HCEC 1CT (cell line): ENCODE measurements at places on chromosomes 5 and 9.

GRCh38 chr5:35488791-35489190, 128.9 kb upstream of the SPEF2 start:
- DNase-seq: no peak

DNA sequence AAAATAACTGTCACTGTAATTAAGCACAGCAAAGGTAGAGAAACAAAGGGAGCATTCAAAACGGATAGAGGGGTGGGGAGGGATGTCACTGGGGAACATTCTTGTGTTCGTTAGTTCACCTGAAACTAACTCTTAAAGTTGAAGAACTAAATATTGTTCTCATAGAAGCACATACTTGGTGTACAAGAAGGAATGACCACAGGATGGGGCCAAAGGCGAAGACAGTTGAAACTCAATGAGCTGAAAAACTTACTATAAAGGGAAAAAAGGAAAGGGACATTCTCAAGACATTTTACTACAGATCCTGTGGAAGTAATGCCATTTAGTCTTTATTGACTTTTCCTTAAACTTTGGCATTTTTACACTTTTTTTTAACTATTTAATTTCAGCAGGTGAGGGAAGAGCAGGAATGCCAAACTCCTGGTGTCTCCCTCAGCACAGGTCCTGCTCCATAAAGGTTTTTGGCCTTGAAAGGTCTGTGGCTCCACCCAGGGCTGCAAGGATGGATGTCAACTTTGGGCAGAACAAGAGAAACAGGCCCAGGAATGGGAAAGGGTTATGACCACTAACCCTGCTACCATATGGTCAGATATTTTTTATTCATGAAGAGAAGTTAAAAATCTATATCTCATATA, 197.6 kb upstream of the RASA1 start:
- DNase-seq: peak; percentile 55

GRCh38 chr9:105979290-105979689, 284.9 kb downstream of the TMEM38B start:
- DNase-seq: no peak

DNA sequence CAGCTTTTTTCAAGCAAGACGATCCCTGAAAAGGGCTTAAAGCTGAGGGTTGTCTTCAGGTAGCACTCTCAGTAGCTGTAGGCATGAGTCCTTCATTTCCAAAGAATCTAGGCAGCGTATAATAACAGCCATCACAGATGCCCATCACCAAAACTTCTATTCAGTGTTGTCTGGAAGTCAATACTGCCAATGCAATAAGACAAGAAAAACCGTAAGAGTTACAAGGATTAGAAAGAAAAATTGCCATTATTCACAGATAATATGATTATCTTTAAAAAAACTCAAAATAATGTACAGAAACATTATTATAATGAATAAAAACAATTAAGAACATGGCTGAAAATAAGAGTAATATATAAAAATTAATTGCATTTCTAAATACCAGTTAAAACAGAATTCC, 208.2 kb upstream of the ADRA1B start:
- no peak for DNase-seq

DNA sequence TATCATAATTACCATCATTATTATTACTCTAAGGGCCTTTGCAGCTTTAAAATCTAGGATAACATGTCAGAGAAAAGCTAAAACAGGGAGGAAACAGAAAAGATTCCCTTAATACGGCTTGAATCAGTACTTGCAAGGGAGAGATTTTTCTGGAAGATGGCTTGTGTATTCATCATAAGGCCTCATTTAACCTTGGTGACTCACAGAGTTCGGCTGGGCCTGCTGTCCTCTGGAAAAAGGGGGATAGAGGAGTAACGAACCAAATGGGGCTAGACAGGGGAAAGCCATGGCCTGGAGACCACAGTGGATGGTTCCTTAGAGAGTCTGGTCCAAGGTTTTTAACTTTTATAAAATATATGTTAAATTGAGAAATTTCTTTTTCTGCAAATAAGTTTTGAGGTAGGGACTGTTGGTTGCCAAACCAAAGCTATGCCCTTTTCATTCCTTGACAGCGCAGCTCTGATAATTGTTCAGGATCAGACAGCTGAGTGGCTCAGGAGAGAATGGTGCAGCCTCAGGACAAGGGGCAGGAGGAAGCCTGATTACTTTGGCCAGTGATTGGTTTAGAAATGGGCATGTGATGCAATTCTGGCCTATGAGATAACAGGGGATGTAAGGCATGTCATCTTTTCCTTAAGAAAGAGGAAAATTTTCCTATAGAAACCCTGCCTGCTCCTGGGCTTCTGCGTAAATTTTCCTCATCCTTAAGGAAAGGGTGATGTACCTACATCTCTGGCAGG, 25.6 kb upstream of the GSN start:
- peak; percentile 75 for DNase-seq

- DNase-seq: no peak
Measured at GRCh38 chr5:65952259-65952658, 25.9 kb downstream of the ERBIN start.

DNA sequence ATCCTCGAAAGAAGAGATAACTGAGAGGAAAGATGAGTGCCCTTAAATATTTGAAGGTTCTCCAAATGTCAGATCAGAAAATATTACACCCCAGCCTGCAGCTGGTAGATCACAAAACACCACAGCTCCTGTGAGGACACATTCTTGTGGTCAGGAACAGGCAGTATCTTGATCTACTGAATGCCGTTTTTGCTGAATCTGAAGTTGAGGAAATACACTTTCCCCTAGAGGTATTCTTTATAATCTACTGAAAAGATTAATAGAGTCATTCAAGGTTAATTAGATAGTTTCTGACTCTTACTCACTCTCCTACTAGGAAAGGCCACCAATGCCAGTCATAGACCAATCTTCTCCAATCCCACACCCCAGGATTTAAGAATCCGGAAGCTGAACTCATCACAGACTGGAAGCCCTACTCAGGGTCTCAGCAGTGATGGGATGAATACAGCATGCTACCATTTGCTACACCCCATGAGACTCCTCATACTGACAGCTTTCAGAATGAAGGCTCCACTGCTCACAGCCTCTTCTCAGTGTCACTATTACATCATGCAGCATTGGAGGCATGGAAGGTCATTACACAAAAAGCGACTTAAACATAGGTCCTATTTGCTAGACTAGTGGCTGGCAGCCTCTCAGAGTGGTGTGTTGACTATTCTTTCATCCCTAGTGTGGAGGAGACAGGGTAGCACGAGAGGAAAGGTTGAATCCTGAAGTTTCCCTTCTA, 143.9 kb upstream of the SLC1A3 start:
- no peak for DNase-seq

DNA sequence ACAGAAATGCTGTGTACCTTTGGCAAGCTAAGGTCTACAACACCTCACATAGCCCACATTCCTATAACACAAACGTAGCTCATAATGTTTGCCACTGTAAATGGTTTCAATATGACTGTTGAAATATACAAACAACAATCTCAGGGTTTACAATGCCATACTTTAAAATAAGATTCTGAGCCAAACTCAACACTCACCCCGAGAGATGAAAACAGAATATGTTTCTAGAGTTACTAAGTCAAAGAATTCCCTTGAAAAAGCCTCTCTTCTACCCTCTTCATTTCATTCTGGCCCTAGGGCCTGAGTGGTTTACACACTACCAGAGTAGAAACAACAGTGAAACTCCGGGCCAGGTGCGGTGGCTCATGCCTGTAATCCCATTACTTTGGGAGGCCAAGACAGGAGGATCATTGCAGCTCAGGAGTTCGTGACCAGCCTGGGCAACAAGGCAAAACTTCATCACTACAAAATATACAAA, 72.6 kb downstream of the MYO10 start:
- no peak for DNase-seq

- no peak for DNase-seq
Measured at GRCh38 chr5:36637516-36637915, 31.1 kb downstream of the SLC1A3 start.

DNA sequence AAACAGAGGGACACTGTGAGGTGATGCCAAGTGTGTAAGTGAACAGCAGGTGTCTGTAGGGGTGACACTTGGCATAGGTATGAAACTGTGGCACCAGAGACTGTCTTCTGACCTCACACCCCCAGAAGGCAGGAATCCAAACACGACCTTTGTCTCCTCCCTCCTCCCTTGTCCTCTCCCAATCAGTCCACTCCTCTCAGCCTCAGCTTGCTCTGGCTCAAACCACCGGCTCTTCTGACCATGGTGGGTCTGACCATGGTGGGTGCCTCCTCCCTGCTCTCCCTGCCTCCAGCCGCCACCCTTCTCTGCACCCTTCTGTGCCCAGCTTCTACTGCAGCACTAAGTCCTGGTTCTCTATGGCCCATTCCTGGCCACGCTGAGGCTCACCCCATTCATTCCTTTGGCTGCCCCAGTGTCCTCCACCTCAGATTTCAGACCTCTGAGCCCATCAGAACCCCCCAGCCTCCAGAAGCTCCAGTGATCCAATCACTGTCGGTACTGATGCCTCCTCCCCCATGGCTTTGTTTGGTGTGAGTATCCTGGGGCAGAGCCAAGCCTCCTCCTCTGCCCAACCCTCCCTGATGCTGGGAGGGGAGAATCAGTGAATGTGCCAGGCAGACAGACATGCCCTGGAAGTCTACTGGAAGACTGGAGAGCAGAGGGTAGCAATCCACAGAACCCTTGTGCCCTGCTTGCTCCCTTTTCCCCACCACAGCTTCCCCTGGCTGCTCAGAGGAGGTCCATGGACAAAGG, 1.7 kb upstream of the ARID3C start:
- no peak for DNase-seq

DNA sequence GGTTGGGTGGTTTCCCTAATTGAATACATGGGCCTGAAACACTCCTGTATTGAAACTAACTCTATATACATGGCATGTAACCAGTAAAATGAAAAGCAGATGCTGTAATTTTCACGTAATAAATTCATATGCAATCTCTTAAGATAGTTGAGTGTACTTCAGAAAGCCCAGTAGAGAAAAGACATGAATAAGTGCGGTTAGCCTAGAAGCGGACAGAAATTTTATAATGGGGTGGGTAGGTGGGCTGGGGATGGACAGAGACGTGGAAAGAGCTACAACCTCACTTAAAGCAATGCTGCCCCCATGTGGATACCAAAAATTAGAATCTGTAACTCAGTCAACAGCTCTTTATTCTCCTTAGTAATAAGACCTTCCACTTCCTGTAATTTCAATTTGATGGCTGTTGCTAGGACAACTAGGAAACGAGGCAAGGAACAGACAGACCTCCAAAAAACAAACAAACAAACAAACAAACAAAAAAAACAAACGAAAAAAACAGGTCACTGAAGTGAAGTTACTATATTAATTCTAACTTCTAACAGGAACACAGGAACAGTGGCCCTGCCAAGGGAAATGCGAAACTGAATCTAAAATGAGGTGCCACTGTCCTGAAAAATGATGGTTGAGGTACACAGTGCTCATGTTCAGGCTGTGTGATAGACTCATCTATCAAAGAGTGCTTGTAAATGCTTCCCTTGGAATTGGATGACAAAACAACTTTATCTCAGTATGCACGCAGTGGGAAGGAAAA, 103.4 kb upstream of the GNA14 start:
- peak; percentile 78 for DNase-seq

DNA sequence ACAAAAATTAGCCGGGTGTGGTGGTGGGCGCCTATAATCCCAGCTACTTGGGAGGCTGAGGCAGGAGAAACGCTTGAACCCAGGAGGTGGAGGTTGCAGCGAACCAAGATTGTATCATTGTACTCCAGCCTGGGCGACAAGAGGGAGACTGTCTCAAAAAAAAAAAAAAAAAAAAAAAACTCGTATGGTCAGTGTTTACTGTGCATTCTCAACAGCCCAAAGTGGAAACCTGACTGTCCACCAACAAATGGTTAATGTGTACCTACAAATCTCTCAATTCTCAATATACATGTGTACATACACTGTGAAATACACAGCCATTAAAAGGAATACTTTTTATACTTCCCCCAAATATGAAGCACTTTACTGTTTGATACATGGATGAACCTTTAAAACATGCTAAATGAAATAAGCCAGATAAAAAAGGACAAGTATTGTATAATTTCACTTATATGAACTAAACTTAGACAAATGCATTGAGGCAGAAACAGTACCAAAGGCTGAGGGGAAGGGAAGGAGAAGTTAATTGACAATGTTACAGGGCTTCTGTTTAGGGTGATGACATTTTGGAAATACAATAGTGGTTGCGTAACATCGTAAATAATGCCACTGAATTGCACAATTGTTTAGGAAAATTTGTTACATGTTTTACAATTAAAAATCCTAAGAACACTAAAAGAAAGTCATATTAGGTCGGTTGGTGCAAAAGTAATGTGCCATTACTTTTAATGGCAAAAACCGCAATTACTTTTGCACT, 16.5 kb downstream of the DNAJA1 start:
- DNase-seq: peak; percentile 27

- no peak for DNase-seq
Measured at GRCh38 chr5:57189515-57189914, 15.7 kb downstream of the GPBP1 start.

DNA sequence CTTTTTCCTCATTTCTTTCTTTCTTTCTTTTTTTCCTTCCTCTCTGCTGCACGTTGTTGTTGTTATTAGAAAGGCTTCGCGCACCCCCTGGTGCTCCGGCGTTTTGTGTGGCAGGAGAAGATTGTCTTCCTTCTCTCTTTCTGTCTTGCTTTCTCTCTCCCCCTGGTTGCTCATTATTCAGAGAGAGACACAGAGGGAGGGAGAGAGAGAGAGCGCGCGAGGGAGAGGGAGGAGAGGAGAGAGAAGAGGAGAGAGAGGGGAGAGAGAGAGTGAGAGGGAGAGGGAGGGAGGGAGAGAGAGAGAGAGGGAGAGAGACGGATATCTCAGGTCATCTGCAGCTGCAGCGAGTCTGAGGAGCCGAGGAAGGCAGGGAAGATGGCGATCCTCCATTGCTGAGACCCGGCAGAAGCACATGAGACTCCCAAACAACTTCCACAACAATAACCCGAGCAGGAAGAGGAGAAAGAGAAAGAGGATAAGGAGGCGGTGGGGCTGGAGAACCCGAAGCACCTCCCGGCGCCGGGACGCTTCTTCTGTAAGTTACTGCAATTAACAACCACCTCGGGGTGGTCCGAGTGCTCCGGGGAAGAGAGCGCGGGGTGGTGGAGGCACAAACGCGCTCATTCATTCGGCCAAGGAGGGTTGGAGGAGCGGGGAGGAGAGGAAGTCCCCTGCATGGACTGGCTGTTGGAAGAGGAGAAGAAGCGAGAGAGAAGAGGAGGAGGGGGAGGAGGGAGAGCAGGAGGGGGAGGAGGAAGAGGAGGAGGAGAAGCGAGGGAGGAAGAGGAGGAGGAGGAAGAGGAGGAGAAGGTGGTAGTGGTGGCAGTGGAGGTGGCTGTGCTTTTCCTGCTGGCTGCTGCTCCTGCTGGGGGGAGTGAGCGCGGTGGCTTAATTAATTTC, at the start of gene ZNF462:
ZNF462 (plus strand) TSS at position 346 of the 900 bp plus-strand sequence. CDS start 60,218 bp downstream, outside the sequence.
- DNase-seq: peak; percentile 72

DNA sequence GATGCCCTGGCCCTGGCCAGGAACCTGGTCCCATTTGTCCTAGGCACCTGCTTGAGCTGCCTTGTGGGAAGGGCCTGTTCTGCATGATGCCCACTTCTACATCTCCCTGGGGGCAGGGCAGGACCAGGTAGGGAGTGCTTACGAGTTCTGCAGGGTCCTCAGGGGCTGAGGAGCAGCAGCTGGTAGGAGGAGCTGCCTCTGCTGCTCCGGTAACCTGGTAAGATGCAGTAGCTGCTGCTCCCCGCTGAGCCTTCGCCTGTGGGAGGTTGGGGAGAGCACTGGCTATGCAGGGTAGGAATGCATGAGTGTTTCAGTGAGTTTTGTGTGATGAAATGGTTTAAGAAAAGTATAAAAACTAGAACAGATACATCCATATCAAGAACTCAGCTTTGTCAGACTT, 13.6 kb downstream of the LRRC8A start:
- no peak for DNase-seq

GRCh38 chr5:55427157-55427556, 107.6 kb downstream of the PLPP1 start:
- DNase-seq: peak; percentile 82
